OCI-LY7 (cell line): ENCODE measurements at places on chromosomes 3 and 15.

DNA sequence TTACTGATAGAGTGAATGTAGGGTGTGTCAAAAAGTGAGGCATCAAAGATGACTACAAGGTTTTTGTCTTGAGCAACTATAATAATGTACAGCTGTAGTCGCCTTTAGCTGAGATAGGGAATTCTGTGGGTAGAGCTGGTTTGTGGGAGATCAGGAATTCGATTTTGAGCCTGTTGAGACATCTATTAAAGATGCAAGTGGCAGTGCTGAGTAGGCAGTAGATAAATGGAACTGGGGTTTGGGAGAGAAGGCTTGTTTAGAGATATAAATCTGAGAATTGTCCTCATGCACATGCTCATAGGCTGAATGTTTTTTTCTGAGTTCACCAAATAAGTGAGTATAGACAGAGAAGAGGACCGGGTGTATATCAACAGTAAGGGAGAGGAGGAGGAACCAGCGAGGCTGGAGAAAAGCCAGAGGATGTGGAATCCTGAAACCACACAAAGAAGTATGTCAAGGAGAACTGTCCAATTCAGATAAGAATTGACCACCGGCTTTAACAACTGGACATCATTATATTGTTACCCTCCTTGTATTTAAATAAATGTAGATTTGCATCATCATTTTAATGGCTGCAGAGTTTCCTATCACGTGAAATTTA, 146.0 kb upstream of the TNIK start:
- DNase-seq = no peak

DNA sequence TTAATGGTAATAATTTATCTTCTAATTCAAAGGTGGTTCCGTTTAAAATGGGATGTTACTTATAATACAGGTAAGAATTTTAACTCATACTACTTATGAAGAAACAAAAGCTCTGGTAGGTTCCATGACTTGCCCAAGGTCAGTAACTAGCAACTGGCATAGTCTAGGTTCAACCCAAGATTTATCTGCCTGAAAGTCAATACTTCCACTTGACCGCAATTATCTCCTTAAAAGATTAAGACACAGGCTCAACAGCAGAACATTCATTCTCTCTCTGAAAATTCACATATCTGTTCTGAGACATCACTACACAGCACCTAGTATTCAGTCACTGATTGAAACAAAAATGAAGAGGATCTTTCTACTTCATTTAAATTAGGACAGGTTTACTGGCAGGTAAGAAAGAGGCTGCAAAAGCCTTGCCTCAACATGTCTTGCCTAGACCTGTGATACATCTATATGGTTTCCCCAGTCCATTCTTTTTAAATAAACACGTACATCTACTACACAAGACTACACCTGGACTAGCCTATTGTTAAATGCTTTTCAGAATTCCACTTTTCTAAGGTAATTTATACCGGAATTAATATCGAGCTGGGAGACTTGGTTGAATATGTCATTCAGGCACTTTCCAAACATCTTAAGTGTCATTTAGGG, 1.2 kb downstream of the CSNK1G1 start:
- DNase-seq = no peak

GRCh38 chr15:65777053-65777452, 15.0 kb downstream of the DENND4A start:
- peak; percentile 24 for DNase-seq

DNA sequence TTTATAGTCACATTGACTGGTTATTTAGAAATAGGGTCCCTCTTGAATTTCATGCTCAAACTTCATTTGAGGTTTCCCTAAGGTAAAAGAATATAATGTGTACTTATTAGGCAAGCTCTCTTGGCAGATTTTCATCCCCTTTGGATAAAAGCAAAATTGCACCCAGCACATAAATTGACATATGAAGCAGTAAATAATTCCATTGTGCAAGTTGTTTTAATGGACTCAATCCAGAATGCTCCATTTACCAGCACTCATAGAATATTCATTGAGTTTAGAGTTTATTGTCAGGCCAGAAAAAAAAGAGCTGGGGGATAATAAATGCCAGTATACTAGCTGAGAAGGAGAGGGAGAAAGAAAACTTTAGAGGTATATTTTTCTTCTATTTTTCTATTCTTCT, 136.8 kb downstream of the TPRG1 start:
- no peak for DNase-seq

- no peak for DNase-seq
These were observed 55.8 kb upstream of the IGF2BP2 start for GRCh38 chr3:185880600-185880999.

DNA sequence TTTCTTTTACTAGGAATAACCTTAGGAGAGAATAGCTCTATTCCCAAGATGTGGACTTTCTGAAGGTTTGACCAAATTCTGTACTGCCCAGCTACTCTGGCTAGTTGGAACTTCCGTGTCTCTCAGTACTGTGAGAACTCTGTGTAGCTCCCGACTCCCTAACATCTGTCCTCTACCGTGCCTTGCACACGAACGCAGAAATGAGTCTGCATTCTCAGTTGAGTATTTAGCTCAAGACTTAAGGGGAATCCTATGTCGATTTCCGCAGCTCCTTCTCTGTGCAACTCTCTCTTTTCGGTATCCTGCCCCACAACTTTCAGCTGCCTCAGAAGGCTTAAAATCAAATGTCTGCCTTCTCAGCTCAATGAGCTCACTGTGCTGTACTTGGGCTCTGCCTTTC, 86.7 kb upstream of the EPHB3 start:
- no peak for DNase-seq
